Stimulated activated CD8-positive, alpha-beta memory T cell treated with anti-CD3 and anti-CD28 coated beads, Interleukin-2, amount 100 ng/mL, for 1 hour (primary cell): ENCODE measurements at places on chromosomes 16 and 17.

DNA sequence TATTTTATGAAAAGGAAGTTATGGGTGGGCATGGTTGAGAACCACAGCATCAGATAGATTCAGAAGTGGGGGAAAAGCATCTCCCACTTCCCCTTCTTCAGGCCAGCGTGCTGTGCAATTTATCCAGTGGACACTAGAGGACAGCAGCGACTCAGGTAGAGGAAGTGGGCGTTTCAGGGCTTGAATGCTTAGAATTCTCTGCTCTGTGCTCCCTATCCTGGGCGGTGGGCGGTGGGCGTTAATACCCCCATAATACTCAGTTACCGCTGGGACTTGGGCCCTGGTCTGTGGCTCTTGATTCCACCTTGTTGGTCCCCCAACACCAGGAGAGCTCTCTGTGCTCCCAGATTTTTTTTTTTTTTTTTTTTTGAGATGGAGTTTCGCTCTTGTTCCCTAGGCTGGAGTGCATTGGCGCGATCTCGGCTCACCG, 3.7 kb upstream of the LYZL6 start:
- peak; percentile 35 for DNase-seq

GRCh38 chr17:28599311-28600184, 723 bp upstream of the SPAG5 start:
- DNase-seq: peak; percentile 22

GRCh38 chr16:56931271-56931891, 561 bp upstream of the HERPUD1 start:
- no peak for DNase-seq

DNA sequence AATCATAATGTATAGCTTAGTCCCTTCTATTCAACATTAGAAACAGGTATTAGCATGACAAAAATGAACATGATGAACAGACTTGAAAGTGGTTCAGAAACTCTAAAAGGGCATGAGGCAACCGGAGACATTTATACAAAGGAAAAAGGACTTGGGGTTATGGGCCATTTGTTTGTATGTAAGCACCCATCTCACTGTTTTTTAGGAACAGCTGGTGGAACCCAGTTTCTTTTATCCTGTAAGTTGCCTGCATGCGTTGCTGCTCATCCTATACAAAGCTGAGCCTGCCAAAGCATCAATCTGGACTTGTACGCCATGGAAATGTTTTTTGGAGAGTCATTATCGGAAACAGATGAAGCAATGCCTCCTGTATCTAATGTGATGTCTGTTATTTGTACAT, 72.3 kb upstream of the NACA2 start:
- no peak for DNase-seq

- DNase-seq: peak; percentile 80
These were observed at the start of gene CLTC for GRCh38 chr17:59619298-59620063. Gene CLTC, plus strand, starts transcription at chr17:59619895. Its CDS starts 237 bp downstream, at chr17:59620132.

GRCh38 chr17:50774225-50774803, 7.0 kb upstream of the ANKRD40CL start:
- no peak for DNase-seq

DNA sequence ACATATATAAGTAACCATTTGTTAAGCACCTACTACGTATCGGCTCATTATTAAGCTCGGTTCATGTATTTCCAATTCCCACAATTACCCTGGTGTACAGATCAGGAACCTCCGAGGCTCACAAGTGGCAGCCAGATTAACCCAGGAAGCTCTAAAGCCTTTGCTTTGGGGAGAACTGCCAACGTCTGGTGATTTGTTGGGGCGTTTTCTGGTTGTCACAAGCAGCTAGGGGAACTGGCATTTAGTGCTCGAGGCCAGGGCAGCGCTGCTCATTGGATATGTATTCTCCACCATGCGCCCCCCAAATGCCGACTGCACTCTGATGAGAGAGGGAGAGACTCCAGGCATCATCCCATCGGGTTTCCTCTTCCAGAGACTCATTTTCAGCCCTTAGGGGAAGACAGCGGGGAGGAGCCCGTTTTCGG, 541 bp downstream of the ZNF18 start:
- DNase-seq: no peak

- no peak for DNase-seq
These were observed 2.9 kb downstream of the CCDC154 start for GRCh38 chr16:1441391-1441829.

GRCh38 chr17:70158180-70158579, 11.2 kb upstream of the KCNJ2 start:
- DNase-seq: no peak

DNA sequence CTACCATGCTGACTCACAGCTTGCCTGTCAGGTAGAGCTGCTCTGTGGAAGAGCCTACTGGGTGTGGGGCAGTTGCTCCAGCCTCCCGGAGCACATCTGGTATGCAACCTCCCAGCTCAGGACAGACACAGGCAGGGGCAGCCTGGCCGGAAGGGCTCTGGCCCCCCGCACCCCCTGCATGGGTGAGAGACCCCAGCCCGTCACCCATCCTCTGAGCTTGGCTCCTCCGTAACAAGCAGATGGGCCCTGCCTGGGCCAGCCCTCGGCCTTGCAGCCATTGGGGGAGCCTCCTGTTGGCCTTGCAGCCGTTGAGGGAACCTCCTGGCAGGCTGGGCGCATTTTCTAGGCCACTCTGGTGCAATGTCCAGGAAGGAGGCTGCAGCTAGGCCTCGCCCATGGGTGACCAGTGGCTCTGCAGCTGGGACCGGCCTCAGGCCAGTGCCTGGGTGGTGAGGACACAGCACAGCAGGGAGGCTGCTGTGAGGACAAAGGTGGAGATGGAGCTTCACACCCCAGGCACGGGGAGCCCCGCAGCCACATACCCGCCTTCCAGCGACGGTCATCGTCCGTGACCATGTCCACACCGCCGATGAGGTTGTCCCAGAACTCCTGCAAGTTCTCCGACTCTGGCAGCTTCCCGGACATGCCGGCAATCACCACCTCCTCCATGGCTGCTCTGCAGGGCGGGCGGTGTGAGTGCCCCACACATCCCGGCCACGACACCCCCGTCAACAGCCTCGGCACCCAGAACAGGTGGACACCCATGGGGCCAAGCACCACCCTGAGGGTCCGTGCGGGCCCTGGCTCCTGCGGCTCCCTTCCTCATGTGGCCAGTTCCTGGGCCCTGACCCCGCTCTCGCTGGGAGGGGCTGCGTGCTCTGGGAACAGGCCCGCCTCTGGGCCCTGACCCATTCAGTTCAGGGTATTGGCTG, 2.0 kb downstream of the FASN start:
- DNase-seq: no peak

DNA sequence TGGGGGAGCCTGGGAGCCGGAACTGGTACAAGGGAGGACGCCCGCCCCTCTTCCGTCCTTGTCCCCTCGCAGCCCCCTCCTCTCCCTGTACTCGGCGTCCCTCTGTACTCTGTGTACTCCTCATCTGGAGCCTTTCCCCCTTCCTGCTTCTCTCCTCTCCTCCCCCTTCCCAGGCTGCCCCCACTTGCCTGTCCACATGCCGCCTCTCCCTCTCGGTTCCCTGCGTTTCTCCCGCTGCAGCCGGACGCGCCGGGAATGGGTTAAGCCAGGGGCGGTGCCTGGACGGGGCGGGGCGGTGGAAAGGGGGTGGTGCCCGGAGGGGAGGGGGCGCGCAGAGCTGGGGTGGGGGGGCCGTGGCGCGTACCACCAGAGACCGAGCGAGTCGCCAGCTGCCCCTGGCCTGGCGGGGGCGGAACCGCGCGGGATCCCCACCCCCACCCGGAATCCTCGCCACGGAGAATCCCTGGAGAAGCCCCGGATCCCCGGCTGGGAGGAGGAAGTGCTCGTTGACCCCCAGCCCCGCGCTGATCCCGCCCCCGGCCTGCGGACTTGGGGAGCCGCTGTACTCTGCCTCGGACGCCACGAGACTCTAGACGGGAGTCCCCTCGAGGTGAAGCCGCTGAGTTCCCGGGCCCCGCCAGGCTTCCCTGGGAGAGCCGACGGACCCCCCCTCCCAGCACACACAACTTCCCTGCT, 22.6 kb downstream of the GJD3 start:
- no peak for DNase-seq

DNA sequence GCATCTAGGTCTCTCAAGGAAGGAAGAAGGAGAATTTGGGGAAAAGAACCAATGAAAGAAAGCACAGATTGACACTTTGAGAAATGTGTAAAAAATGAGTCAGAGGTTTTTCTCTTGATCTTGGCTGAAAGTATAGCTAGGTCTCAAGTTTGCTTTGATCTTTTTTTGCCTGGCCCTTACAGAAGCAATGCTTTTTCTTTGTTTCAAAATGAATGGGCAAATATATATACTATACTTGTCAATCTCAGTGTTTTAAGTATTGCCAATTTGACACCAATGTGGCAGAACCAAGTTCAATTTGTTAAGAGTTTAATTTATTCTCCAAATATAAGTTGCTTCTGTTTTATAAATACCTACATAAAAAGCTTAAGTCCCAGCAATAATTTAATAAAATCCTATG, 119.6 kb downstream of the PPM1E start:
- no peak for DNase-seq

DNA sequence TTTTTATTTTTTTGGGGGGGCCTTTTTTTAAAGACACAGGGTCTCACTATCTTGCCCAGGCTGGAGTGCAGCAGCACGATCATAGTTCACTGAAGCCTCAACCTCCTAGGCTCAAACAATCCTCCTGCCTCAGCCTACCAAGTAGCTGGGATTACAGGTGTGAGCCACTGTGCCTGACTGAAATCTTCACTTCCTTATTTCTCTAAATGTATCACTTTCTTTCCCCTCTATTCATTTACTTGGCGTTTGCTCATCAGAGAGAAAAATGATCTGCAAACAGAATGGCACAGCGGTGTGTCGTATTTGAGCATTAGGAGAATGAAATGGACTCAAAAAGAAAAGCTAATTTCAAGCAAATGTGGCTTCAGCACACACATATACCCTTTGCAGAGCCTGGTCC, 44.3 kb upstream of the CDH5 start:
- DNase-seq: no peak

DNA sequence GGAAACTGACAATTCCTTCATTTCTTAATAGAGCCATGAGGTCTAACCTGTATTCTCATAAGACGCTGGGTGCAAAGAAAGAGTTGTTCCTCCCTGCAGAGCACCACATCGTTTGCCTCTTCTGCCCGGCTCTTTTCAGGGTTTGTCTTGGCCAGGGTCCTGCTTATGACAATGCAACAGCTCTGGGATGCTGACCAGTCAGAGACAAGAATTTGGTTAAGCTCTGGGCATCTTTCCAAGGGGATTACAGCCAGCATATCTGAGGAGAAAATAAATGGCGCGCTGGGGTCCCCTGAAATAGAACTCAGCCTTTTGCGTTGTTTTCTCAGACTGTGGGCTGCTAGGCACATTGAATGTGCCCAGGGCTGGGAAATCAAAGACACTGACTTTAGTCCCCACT, 128.6 kb downstream of the SHISA6 start:
- DNase-seq: no peak

DNA sequence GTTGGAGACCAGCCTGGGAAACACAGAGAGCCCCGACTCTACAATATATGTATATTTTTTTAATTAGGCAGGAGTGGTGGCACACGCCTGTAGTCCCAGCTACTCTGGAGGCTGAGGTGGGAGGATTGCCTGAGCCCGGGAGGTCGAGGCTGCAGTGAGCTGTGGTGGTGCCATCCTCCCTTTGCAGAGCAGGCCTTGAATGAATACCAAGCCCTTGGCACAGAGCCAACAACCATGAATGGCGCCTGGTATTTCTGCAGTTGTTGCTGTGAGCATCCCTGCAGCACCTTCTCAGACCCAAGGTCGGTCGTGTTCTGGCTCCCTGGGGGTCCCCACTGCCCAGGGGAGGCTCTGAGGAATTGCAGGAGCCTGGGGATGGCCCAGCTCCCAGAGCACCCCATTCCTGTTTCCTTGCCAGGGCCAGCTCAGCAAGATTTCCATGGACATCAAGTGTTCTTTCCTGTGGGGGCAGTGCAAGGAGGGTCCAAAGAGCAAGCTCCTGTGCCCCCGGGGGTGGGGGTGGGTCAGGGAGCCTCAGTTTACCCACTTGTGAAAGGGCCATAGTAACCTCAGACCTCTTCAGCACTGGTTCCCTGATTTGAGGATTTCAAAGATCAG, 25.6 kb upstream of the RMI2 start:
- DNase-seq: no peak

- no peak for DNase-seq
These were observed 11.4 kb downstream of the CHST4 start for GRCh38 chr16:71537643-71538042.

DNA sequence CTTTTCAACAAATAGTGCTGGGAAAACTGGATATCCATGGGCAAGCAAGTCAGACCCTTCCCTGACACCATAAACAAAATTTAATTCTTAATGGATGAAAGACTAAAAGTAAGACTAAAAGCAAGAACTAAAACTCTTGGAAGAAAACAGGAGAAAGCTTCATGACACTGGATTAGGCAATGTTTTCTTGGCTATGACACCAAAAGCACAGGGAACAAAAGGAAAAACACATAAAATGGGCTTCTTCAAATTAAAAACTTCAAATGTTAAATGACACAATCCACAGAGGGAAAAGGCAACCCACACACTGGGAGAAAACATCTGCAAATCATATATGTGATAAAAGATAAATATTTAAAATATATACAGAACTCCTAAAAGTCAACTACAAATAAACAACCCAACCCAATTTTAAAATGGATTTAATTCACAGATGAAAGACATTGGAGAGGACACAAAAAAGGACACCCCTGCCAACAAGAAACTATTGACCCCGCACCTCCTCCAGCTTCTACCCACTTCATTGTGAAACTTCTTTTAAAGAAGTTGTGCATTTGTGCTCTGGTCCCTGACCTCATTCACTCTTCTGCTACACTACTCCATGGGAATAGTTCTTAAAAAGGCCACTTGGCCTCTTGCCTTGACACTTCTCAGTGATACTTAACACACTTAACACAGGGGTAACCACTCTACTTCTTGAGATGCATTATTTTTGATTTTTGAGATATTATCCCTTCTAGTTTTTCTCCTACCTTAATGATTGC, 80.3 kb downstream of the TRIM37 start:
- DNase-seq: no peak

GRCh38 chr17:81291662-81292061, 3.4 kb downstream of the SLC38A10 start:
- peak; percentile 50 for DNase-seq

DNA sequence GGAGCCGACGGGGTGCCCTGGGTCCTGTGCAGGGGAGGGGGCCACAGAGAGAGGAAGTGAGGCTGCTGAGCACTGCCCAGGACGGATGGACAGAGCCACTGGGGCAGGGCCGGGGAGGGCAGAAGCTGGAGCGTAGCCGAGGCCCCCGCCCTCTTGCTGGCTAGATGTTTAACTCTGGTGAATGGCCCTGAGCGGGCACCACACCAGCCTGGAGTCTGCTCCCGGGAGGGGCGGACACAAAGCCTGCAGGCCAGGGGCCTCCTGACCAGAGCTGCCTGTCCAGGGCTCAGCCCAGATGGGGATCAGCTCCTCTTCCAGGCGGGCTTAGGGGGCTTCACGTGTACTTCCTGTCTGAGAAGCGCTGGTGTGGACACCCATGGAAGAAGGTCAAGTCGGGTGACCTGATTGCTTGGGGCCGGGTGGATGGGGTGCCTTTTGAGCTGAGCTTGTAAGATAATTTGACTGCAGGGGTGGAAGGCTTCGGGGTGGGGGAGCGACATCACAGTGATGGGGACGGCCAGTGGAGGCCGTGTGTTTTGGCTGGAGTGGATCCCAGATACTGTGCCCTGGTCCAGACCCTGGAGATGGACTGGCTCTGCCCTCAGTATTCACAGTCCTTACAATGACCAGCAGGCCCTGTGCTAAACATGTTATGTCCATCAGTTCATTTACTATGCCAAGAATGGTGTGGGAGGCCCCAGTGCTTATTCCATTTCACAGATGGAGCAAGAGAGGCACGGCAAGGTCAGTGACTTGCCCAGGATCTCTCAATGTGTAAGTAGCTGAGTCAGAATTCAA, 33.7 kb upstream of the CIBAR2 start:
- no peak for DNase-seq
